ENCODE measurements at places on chromosomes 13 and 19.

GRCh38 chr13:24863748-24864540 is 100.0 kb downstream of the RNF17 start:
- DNase-seq = no peak

GRCh38 chr13:72590091-72590740 is 137.2 kb downstream of the MZT1 start:
- no peak for DNase-seq

DNA sequence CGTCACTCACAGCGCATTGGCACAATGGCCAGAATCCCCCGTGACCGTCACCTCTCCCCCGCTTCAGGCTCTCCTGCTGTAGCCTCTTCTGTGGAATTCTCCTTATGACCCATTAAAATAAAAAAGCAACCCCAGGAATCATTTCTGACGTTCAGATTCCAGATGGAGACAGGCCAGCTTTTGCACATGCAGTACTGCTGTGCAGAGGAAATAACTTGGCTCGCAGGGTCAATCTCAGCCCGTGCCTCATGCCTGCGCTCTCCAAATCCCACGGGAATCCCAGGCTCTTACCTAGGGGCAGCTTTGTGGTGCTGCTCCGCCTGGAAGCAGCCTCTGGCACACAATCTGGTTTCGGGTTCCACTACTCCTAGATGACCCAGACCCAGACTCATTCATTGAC is 32.7 kb upstream of the SOX1 start:
- DNase-seq = no peak

DNA sequence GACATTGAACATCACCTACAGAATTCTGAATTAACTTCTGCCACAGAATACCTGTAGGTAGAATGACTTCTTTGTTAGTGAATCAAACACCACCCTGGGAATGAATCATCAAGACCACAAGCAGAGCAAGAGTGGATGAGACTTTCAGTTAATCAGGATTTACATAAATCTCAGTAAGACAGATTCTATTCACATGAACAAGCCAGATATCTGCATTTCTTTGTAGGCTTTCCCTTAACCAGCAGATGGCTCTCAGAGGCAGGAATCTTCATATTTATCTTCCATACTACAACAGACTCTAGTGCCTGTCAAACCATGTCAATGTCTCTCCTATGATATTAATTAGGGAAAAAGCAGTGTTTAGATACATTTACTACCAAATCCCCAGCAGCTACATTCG is 412.1 kb downstream of the KLF12 start:
- DNase-seq = no peak

DNA sequence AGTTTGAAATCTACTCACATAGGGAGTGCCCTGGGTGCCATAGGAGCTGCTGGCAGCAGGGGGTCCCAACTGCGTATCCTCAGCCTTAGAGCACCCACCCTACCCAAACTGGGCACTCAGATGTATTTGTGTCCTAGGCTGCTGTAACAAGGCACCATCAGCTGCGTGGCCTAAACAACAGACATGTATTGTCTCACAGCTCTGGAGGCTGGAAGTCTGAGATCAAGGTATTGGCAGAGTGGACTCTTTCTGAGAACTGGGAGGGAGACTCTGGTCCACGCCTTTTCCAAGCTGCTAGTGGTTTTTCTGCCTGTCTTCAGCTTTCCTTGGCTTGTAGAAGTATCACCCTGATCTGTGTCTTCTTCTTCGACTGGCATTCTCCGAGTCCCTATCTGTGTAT is 83.6 kb downstream of the FGF14 start:
- no peak for DNase-seq
